ENCODE measurements at places on chromosomes 1 and 21.

GRCh38 chr1:244599937-244600350 lies 53.0 kb upstream of the DESI2 start:
- no peak for DNase-seq

GRCh38 chr21:34807881-34808568 lies 139.2 kb downstream of the CLIC6 start:
- DNase-seq: peak; percentile 58

GRCh38 chr1:203462878-203463277 lies 12.7 kb upstream of the PRELP start:
- no peak for DNase-seq

DNA sequence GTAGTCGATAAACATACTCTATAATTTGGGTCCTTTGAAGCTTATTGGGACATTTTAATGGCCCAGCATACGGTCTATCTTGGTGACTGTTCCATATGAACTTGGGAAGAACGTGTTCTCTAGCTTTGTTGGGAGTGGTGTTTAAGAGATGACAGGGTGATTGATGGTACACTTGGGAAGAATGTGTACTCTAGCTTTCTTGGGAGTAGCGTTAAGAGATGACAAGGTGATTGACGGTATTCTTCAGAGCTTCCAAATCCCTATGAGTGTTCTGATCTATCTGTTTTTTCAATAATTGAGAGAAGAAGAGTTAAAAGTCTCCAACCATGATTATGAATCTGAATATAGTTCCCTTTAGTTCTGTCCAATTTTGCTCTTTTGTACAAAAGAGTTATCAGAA lies 9.4 kb downstream of the NPHP4 start:
- no peak for DNase-seq

GRCh38 chr1:37255136-37255795 lies 219.1 kb upstream of the ZC3H12A start:
- no peak for DNase-seq

DNA sequence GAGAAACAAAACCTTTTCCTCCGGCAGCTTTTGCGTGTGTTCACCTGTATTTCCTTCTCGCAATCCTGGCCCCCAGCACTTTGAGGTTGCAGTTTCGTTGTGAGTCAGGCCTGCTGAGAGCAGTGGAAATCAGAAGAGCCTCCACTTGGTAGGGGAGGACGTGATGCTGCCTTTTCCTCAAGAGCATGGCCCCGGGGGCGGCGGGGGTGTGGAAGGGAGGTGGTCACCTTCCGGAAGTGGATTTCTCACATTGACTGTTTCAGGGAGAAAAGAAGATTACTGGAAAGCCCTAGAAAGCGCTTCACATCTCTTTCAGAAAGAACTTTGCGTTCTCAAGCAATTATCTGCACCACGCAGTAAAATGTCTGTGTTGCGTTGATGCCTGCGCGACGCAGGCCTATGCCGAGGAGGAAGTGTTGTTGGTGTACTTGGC lies 12.2 kb upstream of the IL10 start:
- peak; percentile 18 for DNase-seq

DNA sequence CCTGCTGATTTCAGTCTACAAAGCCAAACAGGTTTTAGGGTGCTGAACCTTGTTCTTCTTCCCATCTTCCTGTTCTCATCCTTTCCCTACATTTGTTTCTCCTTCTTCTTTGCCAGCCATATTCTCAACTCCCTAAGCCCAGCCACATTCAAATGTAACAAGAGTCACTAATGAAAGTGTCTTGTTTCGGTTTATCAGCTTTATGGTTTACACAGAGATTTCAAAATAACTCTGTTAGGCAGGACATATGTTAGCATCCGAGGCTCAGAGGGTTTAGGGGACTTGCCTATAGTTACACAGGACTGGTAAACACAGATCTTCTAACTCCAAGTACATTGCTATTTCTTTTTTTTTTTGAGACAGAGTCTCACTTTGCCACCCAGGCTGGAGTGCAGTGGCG lies 61.3 kb downstream of the NDUFS5 start:
- DNase-seq: no peak

DNA sequence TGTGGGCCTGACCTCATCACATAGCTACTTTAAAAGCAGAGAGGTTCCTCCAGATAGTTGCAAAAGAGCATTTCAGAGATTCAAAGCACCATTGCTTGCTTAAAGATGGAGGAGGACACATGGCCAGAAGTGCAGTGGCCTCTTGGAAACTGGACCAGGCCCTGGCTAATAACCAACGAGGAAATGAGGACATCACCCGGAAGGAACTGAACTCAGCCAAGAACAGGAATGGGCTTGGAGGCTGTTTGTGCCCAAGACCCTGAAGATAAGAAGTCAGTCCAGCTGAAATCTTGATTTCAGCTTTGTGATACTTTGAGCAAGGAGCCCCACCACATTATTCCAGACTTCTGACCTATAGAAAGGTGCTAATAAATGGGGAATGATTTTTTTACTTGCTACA lies 437.0 kb downstream of the PTPRC start:
- no peak for DNase-seq

DNA sequence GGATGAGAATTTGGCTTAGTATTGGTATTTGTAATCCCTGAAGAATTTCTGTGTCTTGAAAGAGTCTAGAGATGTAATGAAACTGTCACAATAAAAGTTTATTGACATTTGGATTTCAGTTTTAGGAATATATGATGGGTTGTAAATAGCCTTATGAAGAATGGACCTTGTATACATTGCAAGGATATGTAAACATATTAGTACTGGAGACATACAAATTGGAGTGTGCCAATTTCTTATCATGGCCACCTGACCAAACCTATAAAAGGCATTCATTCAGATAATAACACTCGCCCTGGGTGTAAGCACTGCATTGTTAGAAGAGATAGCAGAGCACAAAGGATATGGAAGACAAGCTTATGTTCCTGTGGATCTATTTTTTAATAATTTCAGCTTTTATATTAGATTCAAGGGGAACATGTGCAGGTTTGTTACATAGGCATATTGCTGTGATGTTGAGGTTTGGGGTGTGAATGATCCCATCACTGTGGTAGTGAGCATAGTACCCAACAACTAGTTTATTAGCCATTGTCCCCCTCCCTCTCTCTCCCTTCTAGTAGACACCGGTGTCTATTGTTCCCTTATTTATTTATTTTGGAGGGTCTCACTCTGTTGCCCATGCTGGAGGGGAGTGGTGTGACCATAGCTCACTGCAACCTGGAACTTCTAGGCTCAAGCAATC lies 8.6 kb downstream of the S1PR1 start:
- DNase-seq: no peak

GRCh38 chr21:40041446-40041845 lies 174.2 kb downstream of the PCP4 start:
- no peak for DNase-seq

DNA sequence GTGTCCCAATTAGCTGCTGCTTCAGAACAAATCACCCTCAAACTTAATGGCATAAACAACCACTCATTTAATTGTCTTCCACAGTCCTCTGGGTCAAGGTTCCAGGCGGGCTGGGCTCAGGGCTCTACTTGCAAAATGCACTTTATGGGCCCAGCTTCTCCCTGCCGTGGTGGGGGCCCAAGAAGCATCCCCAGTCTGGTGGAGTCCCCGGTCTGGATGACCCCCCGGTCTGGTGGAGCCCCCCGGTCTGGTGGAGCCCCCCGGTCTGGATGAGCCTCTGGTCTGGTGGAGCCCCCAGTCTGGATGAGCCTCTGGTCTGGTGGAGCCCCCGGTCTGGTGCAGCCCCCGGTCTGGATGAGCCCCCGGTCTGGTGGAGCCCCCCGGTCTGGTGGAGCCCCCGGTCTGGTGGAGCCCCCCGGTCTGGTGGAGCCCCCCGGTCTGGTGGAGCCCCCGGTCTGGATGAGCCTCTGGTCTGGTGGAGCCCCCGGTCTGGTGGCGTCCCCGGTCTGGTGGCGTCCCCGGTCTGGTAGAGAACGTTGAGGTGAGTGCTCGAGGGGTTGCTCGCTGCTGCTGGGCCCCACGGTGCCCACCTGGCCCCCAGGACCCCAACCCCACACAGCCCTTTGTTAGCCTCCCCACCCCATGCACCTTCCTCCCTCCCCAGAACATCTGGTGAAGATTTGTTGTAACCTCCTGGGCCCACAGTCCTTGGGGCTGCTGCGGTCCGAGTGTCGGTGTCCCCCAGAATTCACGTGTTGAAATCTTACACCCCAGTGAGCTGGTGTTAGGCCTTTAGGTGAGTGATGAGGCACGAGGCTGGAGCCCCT lies 33.8 kb downstream of the POFUT2 start:
- DNase-seq: no peak

GRCh38 chr1:33906156-33906555 lies 42.3 kb downstream of the HMGB4 start:
- DNase-seq: no peak

DNA sequence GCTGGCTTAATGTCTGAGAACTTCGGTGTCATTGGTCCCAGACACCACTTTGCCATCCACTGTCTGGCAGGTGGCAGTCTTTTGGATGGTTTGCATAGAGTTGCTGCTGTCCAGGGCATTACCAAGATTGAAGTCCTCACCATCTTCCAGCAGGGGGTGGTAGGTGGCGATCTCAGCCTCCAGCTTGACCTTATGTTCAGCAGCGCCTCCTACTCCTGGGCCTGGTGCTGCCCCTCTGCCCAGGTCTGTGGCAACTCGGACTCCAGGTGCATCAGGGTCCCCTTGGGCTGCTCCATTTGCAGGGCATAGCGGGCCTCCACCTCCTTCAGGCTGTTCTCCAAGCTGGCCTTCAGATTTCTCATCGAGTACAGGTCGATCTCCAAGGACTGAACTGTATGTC lies 573.3 kb upstream of the NCAM2 start:
- DNase-seq: no peak

GRCh38 chr1:243819438-243819839 lies 30.6 kb downstream of the AKT3 start:
- DNase-seq: no peak

DNA sequence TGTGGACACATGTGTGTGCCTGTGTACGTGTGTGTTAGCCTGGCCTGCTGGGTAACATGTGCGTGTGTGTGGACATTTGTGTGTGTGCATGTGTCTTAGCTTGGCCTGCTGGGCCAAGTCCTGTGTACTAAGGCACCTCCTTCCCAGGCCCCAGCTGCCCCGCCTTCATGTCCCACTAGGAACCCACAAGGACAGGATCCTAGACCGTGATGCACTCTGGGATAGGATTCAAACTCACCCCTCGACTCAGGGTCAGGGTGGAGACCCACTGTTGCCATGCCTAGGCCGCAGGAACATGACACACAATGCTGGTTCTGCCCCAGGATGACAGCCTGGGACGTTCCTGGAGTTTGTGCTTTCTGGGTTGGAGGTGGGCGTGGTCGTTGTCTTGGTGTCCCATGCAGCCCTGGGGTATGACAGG lies 89.9 kb upstream of the TMPRSS2 start:
- no peak for DNase-seq

- no peak for DNase-seq
Measured at GRCh38 chr21:29640080-29640508, 299.7 kb downstream of the GRIK1 start.

GRCh38 chr1:10400013-10400412 lies 1.1 kb downstream of the PGD start:
- DNase-seq: no peak
